ENCODE measurements at places on chromosomes 16 and 17.
A peak's percentile ranks its signal among the peaks of the same experiment; 100 is the strongest.

DNA sequence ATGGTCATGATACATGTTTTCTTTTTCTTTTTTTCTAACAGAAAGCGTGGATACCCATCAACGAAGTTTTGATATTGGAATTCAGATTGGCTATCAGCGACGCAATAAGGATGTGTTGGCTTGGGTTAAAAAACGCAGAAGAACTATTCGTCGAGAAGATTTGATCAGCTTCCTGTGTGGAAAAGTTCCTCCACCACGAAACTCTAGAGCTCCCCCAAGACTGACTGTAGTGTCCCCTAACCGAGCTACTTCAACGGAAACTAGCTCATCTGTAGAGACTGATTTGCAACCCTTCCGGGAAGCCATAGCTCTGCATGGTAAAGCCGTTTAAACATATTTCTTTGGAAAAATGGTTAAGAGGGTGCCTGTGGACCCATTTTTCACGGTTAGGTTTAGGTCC is 11.5 kb downstream of the HAPSTR1 start:
- no peak for DNase-seq

- DNase-seq = no peak
Observed at GRCh38 chr16:22052980-22053379, 39.4 kb upstream of the VWA3A start.

- DNase-seq = no peak
Observed at GRCh38 chr16:1809281-1809801, 15.8 kb upstream of the IGFALS start.

- DNase-seq = no peak
Observed at GRCh38 chr16:31063495-31063842, 10.6 kb downstream of the ZNF668 start.

DNA sequence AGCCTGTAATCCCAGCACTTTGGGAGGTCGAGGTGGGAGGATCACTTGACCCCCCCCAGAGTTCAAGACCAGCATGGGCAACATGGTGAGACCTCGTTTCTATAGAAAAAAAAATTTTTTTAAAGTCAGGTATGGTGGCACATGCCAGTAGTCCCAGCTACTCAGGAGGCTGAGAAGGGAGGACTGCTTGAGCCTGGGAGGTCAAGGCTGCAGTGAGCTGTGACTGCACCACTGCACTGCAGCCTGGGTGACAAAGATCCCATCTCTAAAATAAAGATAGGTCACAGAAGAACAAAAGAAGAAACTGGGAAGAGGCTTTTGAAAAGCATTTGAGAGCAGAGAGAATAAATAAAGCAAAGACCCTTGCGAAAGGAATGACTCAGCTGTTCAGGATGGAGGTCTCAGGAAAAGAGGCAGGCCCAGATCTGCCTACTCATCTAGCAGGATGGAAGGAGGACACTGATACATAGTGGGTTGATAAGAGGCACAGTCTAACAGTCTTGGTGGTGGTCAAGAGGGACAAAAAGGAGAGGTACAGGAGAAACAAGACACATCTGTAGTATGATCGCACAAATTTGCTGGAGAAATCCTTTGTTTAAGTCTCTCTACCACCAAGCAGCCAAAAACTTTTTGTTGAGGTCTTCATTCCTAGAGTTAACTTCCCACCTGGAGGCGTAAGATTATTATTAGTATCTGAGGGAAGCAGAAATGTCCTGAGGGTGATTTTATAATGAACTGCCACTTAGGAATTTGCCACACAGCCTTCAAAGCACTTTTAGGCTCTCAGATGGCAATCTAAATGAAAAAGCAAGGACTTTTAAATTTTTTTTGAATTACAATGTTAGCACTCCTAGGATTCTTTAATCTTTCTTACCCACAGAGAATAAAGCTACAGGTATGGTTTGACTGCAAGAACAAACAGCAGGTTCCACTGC is 17.6 kb downstream of the ZSWIM7 start:
- DNase-seq = no peak

DNA sequence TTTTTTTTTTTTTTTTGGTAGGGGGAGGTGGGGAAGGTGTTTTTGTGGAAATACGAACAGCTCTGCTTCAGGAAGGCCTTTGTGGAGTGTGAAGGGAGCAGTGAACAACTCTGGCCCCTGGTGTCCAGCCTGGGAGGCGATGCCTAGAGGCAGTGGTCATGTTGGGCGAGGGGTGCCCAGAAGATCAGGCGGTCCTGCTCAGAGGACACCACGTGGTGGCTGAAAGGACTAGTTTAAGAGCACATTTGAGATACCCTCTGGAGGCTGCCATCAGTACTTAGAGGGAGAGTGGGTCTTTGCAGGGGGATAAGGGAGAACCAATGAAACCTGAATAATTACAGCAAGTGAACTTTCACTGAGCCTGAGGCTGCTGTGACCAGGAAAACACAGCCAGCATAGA is 40.1 kb upstream of the RHOT1 start:
- DNase-seq = no peak

DNA sequence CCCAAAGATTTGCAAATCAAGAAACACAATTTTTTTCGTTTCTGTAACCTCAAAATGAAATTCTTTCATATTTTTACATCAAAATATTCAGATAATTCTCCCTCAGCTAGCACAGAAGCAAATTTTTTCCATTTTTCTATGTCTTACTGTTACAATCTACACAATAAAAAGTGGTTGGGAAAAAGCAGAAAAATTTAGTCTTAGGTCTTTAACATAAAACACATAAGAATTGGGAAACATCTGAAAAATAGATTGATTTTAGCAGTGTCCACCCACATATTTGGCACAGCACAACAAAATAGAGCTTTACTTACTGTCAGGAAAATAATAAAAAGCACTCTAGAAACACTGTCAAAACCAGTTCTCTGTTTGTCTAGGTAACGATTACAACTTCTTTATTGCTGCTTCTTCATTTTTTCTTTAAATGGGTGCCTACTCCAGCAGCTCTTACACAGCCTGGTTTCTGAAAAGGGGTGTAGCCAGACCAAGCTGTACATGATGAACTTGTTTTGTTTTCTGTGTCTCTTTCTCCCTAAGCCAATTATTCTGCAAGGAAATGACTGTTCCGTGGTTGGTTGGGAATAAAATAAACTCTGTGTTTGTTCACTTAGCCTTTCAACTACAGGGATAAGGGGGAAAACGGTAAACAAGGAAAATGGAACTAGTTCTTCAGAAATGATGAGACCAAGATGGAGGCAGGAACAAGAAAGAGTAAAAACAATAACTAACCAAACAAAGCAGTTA is at the start of gene ABCA6:
ABCA6 (minus strand) TSS at position 465 of the 744 bp plus-strand sequence. CDS start 1,192 bp downstream, outside the sequence.
- no peak for DNase-seq

GRCh38 chr16:86723689-86724088 is 145.3 kb downstream of the FOXL1 start:
- DNase-seq = no peak

- DNase-seq = peak; percentile 12
Observed at GRCh38 chr17:75927286-75927922, 13.4 kb downstream of the FBF1 start.

DNA sequence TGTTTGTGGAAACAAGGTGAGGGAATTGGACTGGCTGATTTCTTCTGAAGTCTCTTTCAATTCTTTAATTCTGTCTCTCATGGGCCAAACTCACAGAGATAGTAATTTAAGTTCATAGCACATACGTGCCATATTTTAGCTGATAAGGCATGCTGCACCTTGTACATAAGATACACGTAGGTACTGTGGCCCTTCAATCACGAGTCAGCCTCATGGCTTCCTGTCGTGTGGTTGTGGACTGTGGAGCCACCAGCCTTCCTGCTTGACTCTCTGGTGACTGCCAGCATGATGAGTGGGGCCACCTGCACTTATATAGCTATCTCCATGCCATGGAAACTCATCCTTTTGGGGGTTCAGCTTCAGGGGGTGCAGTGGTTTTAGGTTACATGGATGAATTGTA is 25.1 kb downstream of the KSR1 start:
- no peak for DNase-seq

GRCh38 chr17:74785981-74786360 is 9.8 kb upstream of the NAT9 start:
- DNase-seq = no peak

- no peak for DNase-seq
Observed at GRCh38 chr16:66493490-66494401, 56.2 kb downstream of the TK2 start.

DNA sequence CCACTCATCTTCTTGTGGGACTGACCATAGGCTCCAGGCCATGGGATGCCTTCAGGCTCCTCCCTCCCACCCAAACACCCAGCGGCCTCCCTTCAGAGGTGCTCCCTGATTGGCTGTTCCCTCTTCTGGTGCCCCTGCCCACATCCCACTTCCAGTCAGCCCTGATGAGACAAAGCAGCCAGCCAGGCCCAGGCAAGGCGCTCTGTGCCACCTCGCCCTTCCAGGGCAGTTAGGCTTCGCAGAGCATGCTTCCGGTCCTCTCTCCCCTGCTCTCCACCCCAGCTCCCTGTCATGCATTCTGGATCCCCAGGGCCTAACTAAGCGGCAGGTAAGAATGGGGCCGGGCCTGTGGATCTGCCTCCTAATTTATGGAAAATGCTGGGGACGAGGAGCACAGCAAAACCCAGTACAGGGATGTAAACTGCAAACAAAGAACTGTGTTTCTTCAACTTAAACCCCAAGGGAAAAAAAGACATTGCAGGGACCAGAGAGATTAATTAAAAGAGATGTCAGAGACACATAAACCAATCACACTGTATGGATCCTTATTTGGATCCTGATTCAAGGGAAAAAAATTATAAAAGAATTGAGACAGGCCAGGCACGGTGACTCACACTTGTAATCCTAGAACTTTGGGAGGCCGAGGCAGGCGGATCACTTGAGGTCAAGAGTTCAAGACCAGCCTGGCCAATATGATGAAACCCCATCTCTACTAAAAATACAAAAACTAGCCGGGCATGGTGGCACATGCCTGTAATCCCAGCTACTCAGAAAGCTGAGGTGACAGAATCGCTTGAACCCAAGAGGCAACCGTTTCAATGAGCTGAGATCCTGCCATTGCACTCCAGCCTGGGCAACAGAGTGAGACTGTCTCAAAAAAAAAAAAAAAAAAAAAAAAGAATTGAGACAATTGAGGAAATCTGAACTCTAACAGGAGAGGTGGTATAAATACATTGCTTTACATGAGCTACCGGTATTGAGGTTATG is 26.0 kb downstream of the ZDHHC7 start:
- DNase-seq = no peak

GRCh38 chr16:22030087-22030812 is 22.3 kb downstream of the MOSMO start:
- no peak for DNase-seq

DNA sequence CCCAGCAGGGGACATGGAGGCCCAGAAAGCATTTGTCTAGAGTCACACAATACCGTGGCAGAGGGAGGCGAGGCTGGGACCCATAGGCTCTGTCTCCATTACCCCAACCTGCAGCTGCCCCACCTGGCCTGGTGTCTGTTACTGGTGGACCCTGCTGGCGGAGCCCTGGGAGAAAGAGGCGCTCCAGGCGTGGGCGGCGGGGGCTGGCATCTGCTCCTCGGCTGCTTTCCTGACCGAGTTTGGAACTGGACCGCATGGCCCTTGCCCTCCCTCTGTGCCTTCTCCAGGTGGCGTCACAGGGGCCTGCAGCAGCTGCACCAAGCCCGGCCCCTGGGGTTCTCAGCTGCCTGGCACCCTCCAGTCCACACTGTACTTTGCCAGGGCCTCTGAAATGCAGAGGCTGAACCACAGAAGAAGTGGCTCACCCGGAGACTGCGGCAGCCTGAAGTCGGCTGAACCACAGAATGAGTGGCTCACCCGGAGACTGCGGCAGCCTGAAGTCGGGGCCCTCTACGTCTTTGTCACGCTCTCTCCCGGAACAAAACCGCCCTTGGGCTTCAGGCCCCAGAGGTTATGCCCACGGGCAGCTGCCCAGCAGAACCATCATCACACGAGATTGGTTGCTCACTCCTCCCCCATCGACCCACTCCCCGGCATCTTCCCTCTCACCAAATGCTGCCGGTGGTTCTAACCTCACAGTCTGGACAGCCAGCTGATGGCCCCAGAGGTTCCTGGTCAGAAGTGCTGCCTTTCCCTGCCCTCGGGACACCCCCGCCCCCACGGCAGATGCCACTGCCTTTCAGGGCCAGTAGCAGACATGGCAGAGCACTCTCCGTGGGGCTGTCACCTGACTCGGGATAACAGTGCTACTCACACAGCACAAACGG is 20.2 kb downstream of the CBFA2T3 start:
- no peak for DNase-seq

DNA sequence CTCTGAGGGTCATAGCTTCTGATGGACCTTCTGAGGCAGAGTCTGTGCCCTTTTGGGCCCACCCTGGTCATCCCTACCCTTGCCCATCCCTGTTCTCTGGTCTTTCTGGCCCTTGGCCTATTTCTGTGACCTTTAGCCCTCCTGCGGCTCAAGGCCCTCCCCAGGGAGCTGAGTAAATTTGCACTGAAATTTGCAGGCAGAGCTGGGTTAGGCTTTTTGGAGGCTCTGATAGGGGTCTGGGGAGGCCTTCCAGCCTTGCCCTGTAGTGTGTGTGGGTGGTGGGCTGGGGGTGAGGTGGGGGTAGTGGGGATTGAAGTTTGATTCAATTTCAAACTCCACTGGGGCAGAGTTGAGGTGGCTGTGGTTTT is 17.8 kb downstream of the RARA start:
- no peak for DNase-seq

GRCh38 chr17:30082773-30083172 is 33.8 kb upstream of the NSRP1 start:
- DNase-seq = no peak

DNA sequence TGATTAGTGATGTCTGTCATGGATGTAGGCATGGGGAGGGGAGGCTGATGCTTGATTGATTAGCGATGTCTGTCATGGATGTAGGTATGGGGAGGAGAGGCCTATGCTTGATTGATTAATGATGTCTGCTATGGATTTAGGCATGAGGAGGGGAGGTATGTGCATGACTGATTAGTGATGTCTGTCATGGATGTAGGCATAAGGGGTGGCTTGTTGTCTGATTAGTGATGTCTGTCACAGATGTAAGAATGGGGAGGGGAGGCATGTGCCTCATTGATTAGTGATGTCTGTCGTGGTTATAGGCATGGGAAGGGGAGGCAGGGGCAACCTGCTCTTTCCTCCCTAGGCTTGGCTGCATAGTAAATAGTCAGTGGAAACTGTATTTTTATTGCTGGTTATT is 409.4 kb downstream of the HAPSTR1 start:
- DNase-seq = no peak

- no peak for DNase-seq
Observed at GRCh38 chr17:56350592-56350991, 197.3 kb downstream of the ANKFN1 start.

Data from NCI-H1694 treated with DMSO at 0.1 percent for 48 hours (cell line).